Pons (tissue), 1 donor: ENCODE measurements at places on chromosomes 13 and 19.
A peak's percentile ranks its signal among the peaks of the same experiment; 100 is the strongest.

GRCh38 chr19:21328406-21328805 lies 804 bp downstream of the ZNF708 start:
- DNase-seq: peak; percentile 49

GRCh38 chr13:34223984-34224383 lies 406.0 kb downstream of the RFC3 start:
- DNase-seq: no peak

DNA sequence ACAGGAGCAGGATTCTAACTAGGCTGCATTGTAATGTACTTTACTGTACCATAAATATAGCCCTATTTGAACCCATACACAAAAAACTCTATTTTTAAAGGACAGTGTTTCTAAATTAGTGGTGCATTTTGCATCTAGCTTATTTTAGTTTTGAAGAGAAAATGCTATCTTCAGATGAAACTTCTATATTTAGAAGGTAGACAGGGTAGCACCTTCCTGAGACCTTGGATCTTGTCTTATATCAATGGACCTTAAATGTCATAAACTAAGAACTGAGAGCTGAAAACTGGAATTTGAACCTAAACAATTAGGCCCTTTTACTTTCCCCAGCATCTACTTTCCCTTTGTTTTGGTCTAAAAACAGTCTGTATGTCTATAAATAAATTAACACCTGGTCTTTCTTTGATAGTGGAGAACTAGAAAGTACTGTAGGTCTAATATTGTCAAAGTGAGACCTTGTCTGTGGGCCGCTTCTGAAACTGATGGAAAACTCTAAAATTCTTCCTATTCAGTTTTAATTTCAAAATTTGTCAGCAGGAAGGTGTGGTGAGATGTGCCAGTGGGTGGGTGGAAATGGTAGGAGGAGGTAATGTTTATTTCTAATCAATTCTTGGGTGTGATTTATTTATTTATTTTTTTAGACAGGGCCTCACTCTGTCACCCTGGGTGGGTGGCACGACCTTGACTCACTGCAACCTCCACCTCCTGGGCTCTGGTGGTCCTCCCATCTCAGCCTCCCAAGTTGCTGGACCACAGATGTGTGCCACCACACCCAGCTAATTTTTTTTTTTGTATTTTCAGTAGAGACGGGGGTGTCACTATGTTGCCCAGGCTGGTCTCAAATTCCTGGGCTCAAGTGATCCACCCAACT lies 10.1 kb downstream of the COG3 start:
- DNase-seq: no peak

- DNase-seq: no peak
These were observed 733 bp upstream of the ENOX1 start for GRCh38 chr13:43787518-43787891.

GRCh38 chr19:2722541-2723344 lies 1.6 kb upstream of the DIRAS1 start:
- DNase-seq: peak; percentile 39

DNA sequence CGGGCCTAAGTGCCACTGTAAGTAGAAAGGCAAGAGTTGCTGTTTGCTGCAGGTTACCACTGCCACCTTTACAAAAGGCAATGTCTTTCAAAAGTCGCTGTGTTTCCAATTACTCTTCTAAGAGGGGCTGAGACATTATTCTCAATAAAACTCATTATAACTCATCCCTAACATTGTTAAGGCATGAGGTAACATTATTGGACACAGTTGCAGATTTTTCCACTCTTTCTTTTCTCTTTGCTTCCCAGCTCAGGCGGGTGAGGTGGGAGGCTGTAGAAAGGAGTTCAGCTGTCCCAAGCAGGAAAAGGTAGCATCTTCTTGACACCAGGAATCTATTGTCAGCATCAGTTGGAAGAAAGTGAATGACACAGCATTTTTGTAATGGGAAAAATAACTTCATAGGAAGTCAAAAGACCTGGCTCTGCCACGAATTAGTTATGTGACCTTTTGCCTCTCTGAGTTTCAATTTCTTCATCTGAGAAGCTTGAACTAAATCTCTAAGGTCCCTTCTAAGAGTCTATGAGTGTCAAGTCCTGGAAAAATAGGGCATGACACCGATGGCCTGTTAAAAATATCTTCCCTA lies 2.1 kb upstream of the UBL3 start:
- DNase-seq: no peak

- no peak for DNase-seq
These were observed 113.2 kb downstream of the MYCBP2 start for GRCh38 chr13:77213644-77214043.

GRCh38 chr19:11401808-11402543 lies 17.1 kb downstream of the RGL3 start:
- DNase-seq: no peak

GRCh38 chr19:33175886-33176669 lies 18.1 kb upstream of the LRP3 start:
- DNase-seq: peak; percentile 7

DNA sequence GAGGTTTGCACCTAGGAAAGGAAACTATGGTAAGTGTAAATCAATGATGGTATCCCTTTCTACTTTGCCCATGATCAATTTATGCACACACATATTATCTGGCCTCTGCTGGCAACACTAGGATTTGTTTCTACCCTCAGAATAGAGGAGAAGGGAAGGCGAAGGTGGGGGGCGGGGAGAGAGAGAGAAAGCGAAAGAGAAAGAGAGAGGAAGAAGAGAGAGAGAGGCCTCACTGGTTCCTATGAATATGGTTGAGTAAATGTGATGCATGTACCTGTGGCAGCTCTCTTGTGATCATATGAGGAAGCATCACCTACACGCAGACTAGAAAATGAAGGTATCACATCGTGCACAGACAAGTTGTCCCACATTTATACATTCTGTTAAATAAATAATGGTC lies 882.0 kb upstream of the SLITRK6 start:
- no peak for DNase-seq

- DNase-seq: no peak
These were observed 128.2 kb downstream of the STOML3 start for GRCh38 chr13:38862443-38862842.

- DNase-seq: no peak
These were observed 134.0 kb downstream of the TBC1D4 start for GRCh38 chr13:75347925-75348324.

GRCh38 chr19:38362076-38362945 lies 12.1 kb upstream of the PSMD8 start:
- no peak for DNase-seq

DNA sequence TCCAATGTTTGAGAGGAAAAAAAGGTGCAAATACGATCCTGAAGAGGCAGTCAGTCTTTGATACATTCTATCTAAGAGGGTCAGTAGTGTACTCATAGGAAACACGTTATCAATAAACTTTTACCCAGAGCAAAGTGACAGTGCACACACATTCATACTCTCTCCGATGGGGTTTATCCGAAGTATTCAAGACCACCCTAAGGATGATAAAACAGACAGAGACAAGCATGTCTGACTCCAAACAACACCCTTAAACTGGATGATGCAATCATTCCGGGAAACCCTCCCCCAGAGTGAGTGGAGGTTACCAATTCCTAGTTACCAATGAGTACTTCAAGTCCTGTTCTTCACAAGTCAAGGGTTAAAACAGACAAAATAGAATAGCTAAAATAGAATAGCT lies 79.1 kb downstream of the DNAJC3 start:
- no peak for DNase-seq

- no peak for DNase-seq
These were observed 29.1 kb downstream of the CNFN start for GRCh38 chr19:42360787-42361544.

DNA sequence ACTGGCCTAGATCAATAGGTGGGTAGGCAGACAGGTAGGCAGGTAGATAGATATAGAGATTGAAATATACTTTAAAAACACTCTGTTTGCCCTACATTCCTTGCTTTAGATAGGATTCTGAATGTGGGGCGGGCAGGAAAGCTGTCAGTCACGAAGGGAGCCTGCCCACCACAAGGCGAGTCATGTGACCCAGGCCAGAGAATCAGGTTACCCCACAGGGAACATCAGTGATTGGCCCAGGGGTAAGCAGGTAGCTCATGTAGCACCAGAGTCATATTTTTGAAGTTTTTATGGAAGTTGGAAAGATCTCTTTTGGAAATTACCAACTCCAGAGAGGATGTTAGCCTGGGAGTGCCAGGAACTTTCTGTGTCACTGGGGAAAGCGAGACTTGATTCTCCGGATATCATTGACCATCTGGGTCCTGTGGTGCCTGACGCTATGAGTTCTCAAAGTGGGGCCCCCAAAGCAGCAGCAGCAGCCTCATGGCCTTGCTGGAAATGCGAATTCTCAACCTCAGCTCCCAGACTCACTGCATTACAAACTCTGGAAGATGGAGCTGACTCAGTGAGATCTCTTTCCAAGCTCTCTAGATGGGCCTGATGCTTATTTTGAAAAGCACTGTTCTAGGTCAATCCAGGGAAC lies 60.3 kb downstream of the IRS2 start:
- no peak for DNase-seq

- no peak for DNase-seq
These were observed 95.9 kb upstream of the FNDC3A start for GRCh38 chr13:48879854-48880253.

DNA sequence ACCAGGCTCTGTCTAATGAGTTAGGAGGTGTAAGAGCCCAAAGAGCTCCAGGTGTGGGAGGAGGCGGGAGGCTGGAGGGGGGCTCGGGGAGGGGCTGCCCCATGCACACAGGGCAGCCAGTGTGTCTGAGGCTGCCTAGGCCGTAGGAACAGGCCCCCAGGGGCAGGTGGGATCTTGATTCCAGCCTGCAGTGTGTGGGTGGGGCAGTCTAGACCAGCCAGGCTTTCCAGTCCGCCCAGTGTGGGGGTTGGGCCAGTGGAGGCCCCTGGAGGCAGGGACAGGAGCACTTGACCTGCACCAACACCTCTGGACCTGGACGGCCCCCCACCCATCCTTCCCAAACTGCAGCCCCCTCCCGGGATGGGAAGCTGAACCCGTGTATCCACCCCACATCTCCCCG lies 5.4 kb upstream of the CAMSAP3 start:
- no peak for DNase-seq

DNA sequence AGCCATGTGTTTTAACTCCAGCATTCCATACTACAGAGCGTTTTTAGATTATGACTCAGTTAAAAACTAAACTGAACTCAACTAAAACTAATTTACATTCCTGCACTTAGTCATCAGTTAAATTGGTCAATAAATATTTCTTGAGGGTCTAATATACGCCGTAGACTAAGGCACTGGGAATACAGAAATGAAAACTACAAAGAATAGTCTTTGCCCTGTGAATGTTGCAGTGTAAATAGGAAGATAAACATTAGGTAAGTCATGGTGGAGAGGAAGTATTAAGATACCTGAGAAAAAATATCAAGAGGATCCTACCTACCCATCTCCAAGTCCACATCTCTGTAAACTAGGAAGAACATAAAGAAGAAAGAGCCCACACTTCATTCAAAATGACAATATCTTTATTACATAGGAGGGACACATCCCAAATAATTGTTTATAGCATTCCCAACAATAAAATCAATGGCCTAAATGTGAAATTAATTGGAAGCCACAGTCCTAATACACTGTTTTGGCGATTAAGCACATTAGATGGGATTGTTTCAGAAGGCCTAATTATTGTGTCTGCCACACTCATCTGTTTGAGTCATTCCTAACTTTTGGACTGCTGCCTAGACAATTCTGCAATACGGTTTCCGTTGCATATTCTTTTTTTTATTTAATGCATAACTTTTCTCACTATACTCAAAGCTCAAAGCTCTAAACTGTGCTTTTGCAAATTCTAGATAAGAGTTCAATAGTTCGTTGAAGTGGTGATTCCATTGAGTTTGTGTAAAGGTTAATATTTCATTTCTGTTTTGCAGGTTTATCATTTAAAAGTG lies 52.9 kb downstream of the MBNL2 start:
- no peak for DNase-seq

- DNase-seq: peak; percentile 49
These were observed 22.8 kb upstream of the SIGLEC11 start for GRCh38 chr19:49983645-49984229.

GRCh38 chr19:18339723-18340122 lies 675 bp upstream of the PGPEP1 start:
- no peak for DNase-seq

GRCh38 chr13:20826843-20827560 lies 53.2 kb upstream of the EEF1AKMT1 start:
- DNase-seq: no peak

GRCh38 chr13:96662036-96662435 lies 332.2 kb downstream of the OXGR1 start:
- DNase-seq: no peak

DNA sequence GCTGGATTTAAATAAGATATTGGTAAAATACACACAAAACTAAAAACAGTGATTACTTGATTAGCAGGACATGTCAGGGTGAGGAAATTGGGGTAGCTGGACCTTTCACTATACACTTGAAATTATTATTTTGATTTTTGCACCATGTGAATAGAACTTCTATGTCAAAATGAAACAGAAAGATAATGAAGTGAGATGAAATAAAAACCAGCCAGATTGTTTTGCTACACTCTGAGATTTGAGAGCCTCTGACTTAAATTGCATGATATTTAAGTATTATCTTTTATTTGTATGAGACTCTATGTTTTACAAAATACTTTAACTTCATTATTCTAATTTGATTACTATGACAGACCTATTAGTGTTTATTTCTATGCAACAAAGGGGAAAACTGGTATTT lies 819.6 kb upstream of the ATXN8OS start:
- no peak for DNase-seq

DNA sequence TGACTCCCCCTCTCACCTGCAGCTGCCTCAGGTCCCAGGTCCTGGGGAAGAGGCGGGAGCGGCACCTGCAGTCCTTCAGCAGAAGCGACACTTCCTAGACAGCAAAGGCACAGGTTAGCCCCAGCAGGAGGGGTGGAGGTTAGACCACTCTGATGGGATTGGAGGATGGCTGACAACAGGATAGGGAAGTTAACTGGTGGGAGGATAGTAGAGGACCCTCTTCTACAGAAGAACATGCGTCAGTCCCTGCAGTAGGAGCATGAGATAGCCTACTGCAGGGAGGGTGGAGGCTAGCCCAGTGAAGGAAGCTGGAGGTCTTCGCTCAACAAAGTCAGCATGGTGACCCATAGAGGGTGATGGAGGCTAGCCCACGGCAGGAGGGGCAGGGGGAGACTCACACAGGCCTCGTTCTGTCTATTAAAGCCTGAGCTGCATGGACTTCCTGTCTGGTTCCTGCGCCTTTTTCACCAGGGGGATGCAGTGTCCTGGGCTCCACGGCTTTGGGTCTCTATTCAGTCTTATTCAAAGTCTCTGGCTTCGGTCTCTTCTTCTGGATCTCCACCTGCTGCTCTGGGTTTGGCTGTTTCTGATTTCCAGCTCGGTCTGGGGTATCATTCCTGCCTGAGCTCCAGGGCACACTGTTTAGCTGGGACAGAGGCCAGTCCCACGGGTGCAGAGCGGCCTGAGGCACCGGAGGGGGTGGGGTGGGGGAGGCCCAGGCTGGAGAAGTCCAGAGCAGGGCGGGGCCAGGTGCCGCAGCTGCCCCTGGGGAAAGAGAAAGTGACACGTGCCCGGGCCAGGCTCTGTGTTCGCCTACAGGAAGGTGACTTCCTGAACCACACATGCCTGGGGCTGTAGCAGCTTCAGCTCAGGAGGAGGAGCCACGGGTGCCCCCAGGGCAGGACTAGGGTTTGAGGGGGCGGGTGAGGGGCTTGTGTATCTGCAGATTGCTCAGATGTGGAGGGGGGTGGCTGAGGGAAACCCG lies 7.3 kb downstream of the IFNL3 start:
- no peak for DNase-seq
